Brain microvascular endothelial cell (primary cell): ENCODE measurements at places on chromosomes 7 and 10.
A peak's percentile ranks its signal among the peaks of the same experiment; 100 is the strongest.

DNA sequence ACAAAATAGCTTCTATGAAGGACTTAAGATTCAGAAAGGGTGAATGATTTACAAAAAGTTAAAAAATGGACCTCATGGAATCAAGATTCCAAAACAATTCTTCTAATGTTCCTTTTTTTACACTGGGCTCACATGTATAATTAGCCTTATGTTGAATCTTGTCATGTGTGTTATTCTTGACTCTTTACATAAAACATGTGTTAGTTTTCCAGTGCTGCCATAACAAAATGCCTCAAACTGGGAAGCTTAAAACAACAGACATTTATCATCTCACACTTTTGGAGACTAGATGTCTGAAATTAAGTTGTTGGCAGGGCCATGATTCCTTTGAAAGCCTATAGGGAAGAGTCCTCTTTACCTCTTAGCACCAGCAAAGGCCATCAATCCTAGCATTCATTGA lies 192.5 kb upstream of the SORCS1 start:
- no peak for DNase-seq

DNA sequence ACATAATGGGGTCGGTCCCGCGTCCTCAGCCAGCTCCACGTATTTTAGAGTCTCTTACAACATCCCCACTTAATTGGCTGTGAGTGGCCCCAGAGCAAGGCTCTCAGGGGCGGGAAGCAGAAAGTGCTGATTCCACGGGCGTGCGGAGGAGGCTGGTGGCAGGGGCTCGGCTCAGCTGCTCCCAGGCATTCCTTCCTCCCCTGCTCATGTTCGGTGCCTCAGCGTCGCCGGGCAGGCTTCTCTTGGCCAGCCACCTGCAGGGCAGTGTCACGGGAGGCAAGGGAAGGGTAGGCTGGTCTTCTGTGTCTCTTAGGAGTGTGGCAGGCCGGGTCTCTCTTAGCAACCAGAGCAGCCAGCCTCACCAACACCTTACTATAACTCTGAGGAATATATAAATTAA lies 33.8 kb downstream of the IL15RA start:
- no peak for DNase-seq

DNA sequence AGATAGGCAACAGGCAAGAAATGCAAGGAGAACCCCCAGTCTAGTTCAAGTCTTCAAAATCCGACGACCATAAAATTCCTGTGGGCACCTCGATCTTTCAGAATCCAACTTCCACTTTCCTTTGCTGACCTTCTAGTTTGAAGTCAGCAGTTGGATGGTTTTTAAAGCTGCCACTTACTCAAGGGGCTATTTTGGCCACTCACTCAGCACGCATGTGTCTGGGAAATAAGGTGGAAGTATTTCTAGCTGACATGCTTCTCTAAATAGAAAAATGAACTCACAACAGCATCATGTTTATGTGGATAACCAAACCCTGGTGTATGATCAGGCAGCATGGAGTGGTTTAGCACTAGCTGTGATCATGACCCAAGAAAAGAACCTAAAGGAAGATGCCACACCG lies at the start of gene NRAP:
TSS of gene NRAP (minus strand) at position 134 of the 400 bp plus-strand sequence. CDS start 159 bp downstream, outside the sequence.
- no peak for DNase-seq

GRCh38 chr7:124489082-124489819 lies 276.3 kb downstream of the GPR37 start:
- DNase-seq = no peak

- peak; percentile 43 for DNase-seq
Measured at GRCh38 chr10:63825111-63825510, 303.9 kb downstream of the REEP3 start.

- DNase-seq = no peak
Measured at GRCh38 chr10:71577345-71577744, 142.2 kb downstream of the C10orf105 start.

DNA sequence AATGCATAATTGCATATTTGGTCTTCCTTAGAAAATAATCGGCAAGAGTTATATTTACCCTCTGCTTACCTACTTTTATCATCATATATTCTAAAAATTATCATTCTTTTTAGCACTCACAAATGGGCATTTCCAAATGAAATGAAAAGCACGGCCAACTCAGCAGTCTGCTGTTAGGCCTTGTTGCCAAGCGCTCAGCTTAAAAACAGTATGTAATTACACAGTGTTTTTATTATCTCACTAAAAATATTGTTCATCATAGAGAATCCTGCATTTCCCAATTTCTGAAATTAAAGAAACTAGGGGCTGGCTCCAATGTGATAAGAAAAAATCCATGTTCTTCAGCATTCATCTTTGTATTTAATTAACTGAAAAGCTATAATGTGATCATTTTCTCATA lies 391.7 kb upstream of the ADARB2 start:
- DNase-seq = no peak

DNA sequence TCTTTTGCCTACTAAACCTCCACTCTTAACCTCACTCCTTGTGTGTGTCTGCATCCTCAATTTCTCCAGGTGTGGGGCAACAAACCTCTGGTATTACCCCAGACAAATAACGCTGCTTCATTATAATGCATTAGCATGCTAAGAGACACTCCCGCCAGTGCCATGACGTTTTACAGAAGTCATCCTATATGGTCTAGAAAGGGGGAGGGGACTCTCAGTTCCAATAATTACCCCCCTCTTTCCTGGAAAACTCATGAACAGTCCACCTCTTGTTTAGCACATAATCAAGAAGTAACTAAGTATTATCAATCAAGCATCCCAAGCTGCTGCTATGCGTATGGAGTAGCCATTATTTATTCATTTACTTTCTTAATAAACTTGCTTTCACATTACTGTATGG lies 364.5 kb downstream of the TYW1 start:
- no peak for DNase-seq

- peak; percentile 28 for DNase-seq
Measured at GRCh38 chr10:24701447-24701846, 22.2 kb downstream of the ARHGAP21 start.

DNA sequence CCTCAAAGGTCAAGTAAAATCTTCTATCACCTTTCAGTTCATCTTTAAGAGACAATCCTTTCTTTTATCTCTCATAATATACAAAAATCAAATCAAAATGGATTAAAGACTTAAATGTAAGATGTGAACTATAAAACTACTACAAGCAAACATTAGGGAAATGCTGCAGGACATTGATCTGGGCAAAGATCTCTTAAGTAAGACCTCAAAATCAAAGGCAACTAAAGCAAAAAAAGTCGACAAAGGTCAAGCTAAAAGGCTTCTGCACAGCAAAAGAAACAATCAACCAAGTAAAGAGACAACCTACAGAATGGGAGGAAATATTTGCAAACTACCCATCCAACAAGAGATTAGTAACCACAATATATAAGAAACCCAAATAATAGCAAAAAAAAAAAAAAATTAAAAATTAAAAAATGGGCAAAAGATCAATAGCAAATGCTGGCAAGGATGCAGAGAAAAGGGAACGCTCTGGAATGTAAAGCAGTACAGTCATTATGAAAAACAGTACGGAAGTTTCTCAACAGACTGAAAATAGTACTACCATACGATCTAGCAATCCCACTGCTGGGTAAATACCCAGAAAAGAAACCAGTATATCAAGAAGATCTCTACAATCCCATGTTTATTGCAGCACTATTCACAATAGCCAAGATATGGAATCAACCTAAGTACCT lies 41.7 kb downstream of the TNPO3 start:
- DNase-seq = no peak

- DNase-seq = no peak
Measured at GRCh38 chr10:4766454-4766853, 59.6 kb upstream of the AKR1E2 start.
